ENCODE measurements at places on chromosomes 3 and 15.

- H3K4me3 ChIP-seq = no peak overlapping the region
- DNase-seq = no peak
- peaks cover 13% of the 10 kb centered on the region for H3K4me1 ChIP-seq
- no peaks in the 10 kb centered on the region for H3K36me3 ChIP-seq
- H3K27me3 ChIP-seq = peaks cover 2% of the 10 kb centered on the region
These were observed 37.9 kb downstream of the PPCDC start for GRCh38 chr15:75061272-75061671.

- H3K27ac ChIP-seq = no peak overlapping the region
- H3K4me3 ChIP-seq = no peak overlapping the region
- no peaks in the 10 kb centered on the region for H3K4me1 ChIP-seq
- H3K27me3 ChIP-seq = no peaks in the 10 kb centered on the region
- DNase-seq = no peak
These were observed 49.7 kb upstream of the GPD1L start for GRCh38 chr3:32056559-32057290.

- H3K27ac ChIP-seq = no peak overlapping the region
- no peaks in the 10 kb centered on the region for H3K36me3 ChIP-seq
- no peaks in the 10 kb centered on the region for H3K4me1 ChIP-seq
These were observed 23.1 kb upstream of the TRIM71 start for GRCh38 chr3:32794487-32795308.

- no peaks in the 10 kb centered on the region for H3K4me1 ChIP-seq
- DNase-seq = no peak
- no peaks in the 10 kb centered on the region for H3K27me3 ChIP-seq
- H3K4me3 ChIP-seq = no peak overlapping the region
- no peaks in the 10 kb centered on the region for H3K36me3 ChIP-seq
These were observed 538.6 kb downstream of the TUSC7 start for GRCh38 chr3:117248153-117248552.

- peaks cover 12% of the 10 kb centered on the region for H3K4me1 ChIP-seq
- no peak overlapping the region for H3K4me3 ChIP-seq
- no peak for DNase-seq
- H3K27ac ChIP-seq = no peak overlapping the region
- no peaks in the 10 kb centered on the region for H3K36me3 ChIP-seq
These were observed 5.9 kb downstream of the MESP2 start for GRCh38 chr15:89781891-89782618.

All from activated naive CD4-positive, alpha-beta T cell treated with anti-CD3 and anti-CD28 coated beads for 36 hours (primary cell).